ENCODE measurements at places on chromosomes 1 and 21. TPM values are rescaled to one million over a fixed set of nuclear protein-coding genes. Genes with fewer than 3 reads are reported as not detected.

GRCh38 chr1:22641906-22642636 lies 1.4 kb upstream of the C1QC start:
- no peak for DNase-seq

DNA sequence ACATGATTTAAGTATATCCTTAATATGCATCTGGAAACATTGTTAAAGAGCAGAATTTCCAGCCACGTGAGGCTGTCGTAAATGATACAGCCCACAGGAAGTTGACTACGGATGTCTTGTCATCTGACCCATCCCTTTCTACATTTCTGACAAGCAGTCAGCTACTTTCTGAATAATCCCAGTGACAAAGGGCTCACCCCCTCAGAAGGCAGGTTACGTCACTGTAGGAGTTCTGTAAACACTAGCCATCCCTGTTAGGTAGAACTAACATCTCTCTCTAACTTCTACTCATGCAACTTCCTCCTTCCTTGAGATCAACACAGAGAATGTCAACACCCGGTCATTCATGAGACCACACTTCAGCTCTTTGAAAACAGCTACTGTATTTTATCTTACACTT lies 259.2 kb downstream of the GREM2 start:
- DNase-seq = no peak

DNA sequence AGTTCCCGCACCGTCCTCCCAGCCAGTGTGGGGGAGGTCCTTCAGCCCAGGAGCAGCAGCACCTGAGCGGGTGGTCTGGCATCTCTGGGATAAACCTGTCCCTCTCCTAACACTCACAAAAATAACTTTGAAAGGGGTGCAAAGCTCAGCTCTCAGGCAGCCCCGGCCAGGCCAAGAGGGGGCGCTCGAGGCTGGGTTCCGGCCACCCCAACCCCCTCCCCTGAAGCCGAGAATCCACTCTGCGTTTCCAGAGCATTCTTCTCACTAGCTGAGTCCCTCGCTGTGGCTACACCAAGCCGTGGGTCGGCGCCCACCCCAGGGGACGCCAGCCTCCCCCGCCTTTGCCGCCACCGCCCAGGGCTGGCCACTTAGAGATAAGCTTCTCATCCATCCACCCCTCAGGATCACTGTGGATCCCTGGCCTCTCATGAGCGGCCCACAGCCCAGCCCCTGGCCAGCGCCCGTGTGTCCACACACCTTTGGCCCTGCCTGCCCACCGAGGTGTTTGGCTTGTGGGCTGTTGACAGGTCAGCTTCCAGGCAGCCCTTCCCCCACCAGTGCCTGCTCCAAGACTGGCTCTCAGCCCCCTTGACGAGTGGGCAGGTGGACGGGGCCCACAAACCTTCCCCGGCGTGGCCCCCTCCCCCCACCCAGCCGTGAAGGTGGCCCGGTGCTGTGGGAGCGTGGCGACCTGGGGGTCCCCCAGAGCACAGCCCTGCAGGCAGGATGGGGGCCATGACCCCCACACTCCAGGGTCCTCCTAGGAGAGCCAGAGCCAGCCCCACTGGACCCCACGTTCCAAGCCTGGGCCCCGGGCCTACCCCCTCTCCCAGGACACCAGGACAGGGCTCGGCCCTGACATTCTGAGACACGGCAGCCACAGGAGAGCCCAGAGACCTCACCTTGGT lies 1.9 kb downstream of the FTCD start:
- DNase-seq = no peak

DNA sequence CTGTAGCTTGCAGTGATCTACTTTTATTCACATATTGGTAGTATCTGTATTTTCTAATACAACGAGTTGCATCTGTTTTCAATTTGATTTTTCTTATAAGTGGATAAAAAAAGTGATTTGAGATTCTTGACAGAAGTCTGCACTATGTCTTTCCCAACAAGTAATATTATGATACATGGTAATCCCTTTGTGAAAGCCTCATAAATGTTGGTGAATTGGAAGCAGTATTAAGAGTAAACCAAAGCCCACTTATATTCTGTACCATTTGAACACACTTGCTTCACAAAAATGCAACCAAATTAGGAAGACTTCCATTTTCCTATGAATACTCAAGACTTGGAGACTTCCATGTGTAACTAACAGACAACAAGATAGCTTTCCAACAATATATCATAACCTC lies 172.0 kb downstream of the HMCN1 start:
- no peak for DNase-seq

Gene OLFML3
- 0.12 TPM for total RNA-seq

Gene GJB4
- 0.87 TPM for total RNA-seq

DNA sequence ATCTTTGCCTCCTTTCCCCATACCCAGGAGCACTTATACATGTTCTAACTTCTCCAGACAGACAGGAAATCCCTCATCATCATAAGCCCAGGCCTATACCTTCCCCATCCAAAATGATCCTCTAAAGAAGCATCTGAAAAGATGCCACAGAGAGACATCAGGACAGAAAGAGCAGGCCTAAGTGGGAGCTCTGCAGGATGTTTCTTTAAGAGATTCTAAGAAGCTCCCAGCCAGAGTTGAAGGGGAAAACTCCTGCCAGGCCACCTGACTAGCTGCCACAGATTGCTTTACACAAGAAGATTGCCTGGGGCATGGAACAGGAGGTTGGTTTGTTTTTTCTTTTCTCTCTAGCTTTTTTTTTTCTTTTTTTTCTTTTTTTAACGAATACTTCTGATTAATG lies 275.8 kb downstream of the VAV3 start:
- no peak for DNase-seq

Gene IL20
- not detected for total RNA-seq

GRCh38 chr1:153483776-153484175 lies 23.3 kb upstream of the S100A7 start:
- no peak for DNase-seq

Measured in epithelial cell of proximal tubule (primary cell).